ENCODE measurements at places on chromosomes 6 and 20.
A peak's percentile ranks its signal among the peaks of the same experiment; 100 is the strongest.

DNA sequence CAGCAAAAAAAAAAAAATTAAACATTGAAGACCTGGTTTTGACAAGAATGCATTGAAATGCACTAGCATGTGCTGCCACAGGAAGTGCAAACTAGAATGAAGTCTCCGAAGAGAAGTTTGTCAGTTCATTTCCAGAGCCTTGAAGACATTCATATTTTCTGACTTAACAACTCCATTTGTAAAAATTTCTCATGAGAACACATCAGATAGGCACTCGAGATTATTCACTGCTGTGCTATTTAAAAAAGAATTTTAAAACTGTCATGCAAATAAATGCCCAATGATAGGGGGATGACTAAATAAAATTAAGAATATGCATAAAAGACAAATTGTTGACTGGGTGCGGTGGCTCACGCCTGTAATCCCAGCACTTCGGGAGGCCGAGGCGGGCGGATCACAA, 394.6 kb upstream of the JARID2 start:
- DNase-seq: no peak

- no peak for DNase-seq
Measured at GRCh38 chr6:21710908-21711627, 117.5 kb downstream of the SOX4 start.

DNA sequence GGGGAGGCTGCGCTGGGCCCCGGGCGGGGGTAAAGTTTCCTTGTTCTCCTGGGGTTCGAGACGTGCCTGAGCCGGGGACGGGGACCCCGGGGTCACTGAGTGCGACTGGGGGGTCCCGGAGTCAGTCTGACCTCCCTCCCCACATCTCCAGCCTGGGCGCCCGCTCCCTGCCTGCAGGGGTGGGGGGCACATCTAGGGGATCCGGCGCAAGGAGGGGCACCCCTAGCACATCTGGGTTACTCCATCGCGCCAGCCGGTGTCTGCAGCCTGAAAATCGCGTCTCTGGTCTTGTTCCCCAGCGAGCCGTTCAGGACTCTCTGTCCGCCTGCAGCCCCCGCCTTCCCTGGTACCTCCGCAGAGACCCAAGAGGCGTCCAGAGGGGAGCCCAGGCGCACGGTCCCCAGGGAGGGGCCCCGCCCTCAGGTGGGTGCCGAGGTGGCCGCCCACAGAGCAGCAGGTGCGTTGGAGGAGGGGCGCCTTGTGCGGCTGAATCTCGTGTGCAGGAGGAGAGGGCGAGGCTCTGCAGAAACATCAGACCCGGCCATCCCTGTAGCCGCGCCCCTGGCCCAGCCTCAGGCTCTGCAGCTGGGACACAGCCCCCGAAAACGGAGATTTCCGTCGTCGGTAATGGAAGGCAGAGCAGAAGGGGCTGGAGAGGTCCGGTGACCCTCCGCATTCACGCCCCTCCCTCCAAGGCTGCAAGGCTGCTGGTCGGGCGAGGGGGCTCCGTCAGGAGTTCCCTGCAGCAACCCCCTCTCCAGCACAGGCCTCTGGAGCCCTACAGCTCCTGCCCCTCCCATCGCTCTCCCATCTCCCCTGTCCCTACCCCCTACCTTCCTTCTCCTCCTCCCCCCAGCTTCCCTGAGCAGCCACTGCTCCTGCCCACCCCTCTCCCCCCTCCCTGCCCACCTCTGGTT, 628 bp upstream of the CHRNA4 start:
- no peak for DNase-seq

GRCh38 chr6:75204217-75204958, 1.5 kb downstream of the COL12A1 start:
- peak; percentile 3 for DNase-seq

GRCh38 chr6:56742122-56742791, 99.6 kb upstream of the DST start:
- no peak for DNase-seq

DNA sequence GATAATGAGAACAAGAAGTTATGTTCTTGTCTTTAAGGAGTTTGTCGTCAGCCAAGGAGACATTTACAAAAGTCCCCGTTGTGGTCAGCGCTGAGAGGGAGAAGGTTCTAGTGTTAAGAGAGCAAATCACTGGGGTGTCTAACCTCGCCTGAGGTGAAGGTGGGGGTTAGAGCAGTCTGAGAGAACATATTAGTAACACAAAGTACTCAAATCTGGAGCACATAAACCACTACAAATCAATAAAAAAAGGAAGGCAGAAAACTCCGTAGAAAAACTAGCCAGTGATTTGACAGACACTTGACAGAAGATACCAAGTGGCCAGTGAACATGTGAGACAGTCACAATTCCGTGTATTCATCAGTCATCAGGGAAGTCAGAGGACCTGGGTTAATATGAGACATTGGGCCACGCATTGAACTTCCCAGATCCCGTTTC, 45.4 kb downstream of the CDS2 start:
- DNase-seq: no peak

DNA sequence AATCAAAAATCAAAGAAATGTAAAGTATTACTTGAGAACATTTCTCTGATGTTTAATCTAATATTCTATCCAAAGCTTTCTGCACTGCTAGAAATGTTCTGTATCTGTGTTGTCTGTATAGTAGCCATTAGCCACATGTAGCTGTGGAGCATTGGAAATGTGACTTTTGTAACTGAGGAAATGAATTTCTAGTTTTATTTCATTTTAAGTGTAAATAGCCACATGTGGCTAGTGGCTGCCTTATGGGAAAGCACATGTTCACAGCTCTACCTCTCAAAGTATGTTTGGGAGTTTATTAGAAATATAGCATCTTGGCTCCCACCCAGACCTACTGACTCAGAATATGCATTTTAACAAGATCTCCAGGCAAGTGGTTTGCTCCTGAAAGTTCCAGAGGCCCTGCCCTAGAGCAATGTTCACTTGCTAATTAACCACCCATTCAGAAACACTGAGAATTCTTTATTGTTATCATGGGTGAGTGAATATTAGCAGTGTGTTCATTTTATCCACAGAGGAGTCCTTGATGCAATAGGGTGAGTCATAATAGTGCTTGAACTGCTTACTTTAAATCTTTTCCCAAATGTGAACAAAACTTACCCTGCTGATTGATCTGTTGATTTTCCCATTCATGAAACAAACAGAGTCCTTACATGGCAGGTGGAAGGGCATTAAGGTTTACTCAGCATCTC, 282.7 kb downstream of the PLCB1 start:
- no peak for DNase-seq

DNA sequence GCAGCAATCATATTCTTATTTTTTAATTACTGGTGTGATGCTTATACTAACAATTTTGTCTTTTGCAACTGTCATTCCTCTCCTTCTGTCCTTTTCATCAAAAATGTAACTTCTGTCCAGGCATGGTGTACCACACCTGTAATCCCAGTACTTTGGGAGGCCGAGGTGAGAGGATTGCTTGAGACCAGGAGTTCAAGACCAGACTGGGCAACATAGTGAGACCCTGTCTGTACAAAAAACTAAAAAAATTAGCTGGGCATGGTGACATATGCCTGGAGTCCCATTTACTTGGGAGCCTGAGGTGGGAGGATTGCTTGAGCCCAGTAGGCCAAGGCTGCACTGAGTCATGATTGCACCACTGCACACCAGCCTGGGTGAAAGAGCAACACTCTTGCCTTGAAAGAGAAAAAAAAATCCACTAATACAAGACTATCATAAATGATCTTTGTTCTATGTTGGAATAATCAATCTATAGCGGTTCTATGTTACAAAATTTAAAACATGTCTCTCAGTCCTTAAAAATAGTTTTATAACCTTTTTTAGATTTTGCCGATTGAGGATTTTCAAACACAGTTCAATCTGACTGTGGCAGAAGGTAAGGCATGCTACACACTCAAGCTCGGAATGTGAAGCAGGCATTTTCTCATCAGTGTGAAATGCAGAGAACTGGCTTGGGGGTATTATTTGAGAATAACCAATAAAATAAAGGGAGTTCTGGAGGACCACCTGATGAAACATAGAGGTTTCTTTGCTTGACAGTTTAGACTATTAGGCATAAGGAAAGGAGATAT, 70.4 kb downstream of the ENPP1 start:
- DNase-seq: no peak

- DNase-seq: no peak
Measured at GRCh38 chr6:130666786-130667185, 160.4 kb upstream of the SMLR1 start.

DNA sequence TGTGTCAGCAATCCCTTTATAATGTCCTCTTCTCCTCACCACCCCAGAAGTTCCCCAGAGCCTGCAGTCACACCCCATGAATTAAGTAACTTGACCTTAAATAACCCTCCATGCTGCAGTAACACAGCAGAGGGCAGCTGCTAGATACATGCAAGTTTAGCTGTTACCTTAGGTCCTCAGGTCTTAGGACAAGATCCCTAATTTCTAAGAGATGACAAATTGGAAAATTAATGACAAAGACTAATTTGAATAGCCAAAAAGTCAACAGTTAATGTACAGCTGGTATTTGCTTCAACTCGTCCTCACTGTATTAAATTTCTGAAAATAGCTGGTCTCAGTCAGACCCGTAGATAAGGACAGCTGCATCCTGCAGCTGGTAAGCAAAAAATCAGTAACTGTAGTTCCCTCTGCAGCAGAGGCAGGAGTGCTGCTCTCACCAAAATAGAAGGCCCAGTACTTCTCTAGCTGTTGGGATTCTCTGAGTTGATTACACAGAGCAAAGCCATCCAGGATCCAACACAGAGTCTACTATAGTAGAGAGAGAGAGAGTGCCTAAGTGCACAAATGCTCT, 62.4 kb downstream of the TNFRSF21 start:
- DNase-seq: no peak

GRCh38 chr6:44826025-44826676, 438.6 kb downstream of the CDC5L start:
- DNase-seq: no peak

DNA sequence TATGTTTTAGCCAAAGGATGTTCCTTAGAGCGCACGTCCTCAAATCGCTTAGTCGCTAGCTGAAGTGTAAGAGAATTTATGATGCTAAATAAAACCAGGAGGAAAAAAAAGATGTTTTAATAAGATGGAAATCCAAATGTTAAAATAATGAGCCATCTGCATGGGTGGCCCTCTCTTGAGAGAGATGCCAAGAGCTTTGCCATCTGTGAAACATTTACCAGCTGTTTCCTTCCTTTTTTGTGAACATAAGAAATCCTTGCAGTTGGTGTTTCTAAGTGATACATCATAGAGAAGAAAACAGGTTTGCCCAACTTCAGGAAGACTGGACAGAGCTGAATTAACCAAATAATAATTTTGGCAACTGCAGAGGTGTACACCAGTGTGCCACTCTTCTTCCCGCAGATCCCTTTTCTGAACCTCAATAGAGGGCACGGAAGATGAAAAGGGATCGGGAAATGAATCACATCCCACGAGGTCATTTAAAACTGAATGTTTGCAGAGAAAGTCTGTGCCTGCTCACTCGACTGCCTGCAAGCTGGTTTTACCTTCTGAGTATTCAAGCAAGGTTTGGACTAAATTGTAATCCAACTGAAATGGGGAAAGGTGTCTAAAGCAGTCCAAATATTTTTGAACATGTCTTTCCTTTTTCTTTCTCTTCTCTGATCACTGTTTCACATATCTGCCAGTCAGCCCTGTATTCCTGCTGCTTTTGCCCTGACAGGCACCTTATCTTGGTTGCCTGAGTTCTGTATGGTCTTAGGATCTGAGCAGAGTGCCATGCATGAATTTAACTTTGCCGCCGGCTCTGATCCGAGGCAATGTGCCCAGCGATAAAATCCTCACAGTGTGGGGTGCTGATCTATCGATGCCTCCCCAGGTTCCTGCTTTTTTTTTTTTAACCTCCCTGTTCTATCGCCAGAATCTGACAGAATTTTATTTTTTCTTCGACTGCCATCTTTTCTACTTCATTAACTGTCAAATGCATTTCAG, 35.5 kb upstream of the TSHZ2 start:
- no peak for DNase-seq

DNA sequence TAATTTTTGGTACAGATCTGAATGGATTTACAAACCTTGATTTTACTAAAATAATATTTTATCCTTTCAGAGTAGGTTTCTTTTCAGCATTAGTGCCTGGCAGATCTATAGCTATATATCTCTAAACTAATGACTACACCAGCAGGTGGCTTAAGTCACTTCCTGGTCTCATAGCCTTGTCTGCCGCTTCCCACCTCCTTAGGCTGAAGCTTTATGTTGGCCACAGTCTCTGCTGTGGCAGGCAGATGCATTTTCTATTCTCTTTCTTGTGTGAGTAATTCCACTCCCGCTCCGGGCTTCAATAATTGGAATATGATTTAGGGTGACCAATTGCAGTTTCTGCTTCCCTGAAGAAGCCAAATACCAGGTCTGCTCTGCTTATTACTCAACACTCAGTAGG, 226.8 kb upstream of the HS3ST5 start:
- no peak for DNase-seq

GRCh38 chr20:53291548-53291947, 302.1 kb downstream of the ZNF217 start:
- no peak for DNase-seq

DNA sequence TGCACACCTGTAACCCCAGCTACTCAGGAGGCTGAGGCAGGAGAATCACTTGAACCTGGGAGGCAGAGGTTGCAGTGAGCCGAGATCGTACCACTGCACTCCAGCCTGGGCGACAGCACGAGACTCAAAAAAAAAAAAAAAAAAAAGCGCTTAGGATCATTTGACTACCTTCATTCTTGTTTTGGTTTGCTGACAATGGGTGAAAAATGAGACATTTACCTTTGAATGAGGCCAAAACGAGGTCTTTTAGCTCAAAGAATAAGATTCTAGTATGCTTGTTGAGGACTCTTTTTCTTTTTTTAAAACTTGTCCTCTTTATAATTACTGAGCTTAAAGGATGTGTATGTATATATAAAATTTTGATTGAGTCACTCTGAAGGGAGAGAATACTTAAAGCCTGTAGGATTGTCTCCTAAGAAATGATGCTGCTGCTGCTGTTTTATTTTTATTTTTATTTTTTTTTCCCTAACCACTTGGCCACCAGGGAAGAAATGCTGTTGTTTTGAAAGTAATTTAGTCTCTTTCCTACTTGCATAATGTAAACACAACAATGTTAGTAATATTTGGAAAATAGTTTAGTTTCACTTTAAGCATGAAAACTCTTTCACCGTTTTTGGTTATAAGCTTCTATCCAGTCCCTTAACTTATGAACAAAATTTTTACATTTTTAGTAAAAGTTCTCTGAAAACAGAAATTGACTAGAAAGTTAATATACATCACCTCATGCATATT, 7.9 kb downstream of the UBR2 start:
- DNase-seq: no peak

DNA sequence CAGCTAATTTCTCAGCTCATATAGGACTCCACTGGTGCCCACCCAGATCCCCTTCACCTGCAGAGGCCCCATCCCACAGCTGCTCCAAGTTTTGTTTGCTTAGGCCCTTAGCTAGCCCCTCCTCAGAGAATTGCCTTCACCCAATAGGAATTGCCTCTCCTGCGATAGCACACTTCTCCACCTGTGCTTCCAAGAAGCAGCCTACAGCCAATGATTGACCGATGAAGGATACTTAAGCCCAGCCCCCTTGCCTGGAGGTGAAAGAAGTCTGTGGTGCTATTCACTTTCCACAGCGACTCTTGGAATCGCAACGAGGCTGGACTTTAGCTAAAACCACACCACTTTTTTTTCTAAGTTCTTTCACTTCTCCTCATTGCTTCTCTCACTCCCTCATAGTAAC, 353.2 kb upstream of the BTBD3 start:
- DNase-seq: no peak

GRCh38 chr6:13354331-13355042, 26.1 kb upstream of the TBC1D7 start:
- no peak for DNase-seq

GRCh38 chr6:130982135-130982534, 80.9 kb downstream of the EPB41L2 start:
- no peak for DNase-seq

Data from C1 segment of cervical spinal cord (tissue), 14 donors.